ENCODE measurements at places on chromosomes 16 and 17. TPM values are rescaled to one million over a fixed set of nuclear protein-coding genes. Genes with fewer than 3 reads are reported as not detected.

Gene CHST4
- total RNA-seq, result 9.9 TPM

- H3K27me3 ChIP-seq, result peaks cover 6% of the 10 kb centered on the region
- peak overlapping the region; percentile 68 for H3K4me3 ChIP-seq
- no peaks in the 10 kb centered on the region for H3K36me3 ChIP-seq
- peaks cover 11% of the 10 kb centered on the region for H3K4me1 ChIP-seq
- peak; percentile 90 for DNase-seq
Observed at GRCh38 chr17:16406742-16407674, 8.4 kb upstream of the TRPV2 start.

- no peak overlapping the region for H3K4me3 ChIP-seq
- H3K36me3 ChIP-seq, result no peaks in the 10 kb centered on the region
- H3K4me1 ChIP-seq, result no peaks in the 10 kb centered on the region
- DNase-seq, result peak; percentile 86
Observed at GRCh38 chr16:11405331-11406176, 60.3 kb downstream of the RMI2 start.

- no peak overlapping the region for H3K27ac ChIP-seq
- no peaks in the 10 kb centered on the region for H3K27me3 ChIP-seq
- H3K4me1 ChIP-seq, result no peaks in the 10 kb centered on the region
- no peak overlapping the region for H3K4me3 ChIP-seq
Observed at GRCh38 chr16:64872101-64872500, 249.8 kb downstream of the CDH11 start.

DNA sequence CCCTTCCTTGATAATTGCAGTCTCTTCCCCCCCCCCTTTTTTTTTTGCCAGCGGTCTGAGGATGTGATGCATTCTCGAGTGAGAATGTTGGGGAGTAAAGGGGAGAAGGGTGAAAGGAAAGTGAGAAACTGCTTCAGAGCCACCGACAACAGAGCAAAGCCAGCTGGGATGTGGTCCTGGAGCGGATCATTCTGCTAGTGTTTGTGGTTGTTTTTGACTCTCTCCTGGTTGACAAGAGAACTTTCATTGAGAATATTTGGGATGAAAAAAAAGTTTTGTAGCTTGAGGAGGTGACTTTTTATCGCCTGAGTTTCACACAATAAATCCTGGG is 1.3 kb downstream of the NF1 start:
- H3K4me1 ChIP-seq, result peaks cover 27% of the 10 kb centered on the region
- H3K4me3 ChIP-seq, result peak overlapping the region; percentile 93
- DNase-seq, result no peak
- H3K27me3 ChIP-seq, result no peaks in the 10 kb centered on the region

Measured in WTC11 (cell line).